NCI-H1048 (cell line): ENCODE measurements at places on chromosomes 4 and X.

- no peak for DNase-seq
These were observed 27.9 kb downstream of the NKX3-2 start for GRCh38 chr4:13516315-13516860.

- DNase-seq, result no peak
These were observed 68.3 kb upstream of the TMEM150C start for GRCh38 chr4:82630079-82630478.

DNA sequence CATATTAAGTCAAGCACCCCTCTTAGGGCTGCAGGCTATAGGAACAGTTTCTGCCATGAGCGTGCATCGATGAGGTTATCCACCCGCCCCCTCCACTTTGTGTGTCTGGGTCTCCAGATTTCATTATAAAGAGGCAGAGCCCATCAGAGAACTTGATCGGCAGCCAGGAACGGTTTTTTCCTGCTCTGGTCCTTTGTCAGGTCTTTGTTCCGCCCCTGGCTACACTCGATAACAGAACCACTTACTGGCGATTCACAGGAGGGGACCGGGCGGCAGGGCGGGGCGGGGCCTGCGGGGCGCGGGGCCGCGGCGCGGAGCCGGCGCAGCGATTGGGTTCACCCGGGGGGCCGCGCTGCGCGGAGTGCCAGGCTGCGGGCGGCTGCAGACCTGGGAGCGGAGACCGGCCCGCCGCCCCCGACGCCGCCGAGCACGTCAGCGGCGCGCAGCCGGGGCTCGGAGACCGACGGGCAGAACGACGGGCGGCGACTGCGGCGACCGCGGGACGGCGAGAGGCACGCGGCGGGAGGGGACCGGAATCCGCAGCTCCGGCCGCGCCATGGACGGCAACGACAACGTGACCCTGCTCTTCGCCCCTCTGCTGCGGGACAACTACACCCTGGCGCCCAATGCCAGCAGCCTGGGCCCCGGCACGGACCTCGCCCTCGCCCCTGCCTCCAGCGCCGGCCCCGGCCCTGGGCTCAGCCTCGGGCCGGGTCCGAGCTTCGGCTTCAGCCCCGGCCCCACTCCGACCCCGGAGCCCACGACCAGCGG, at the start of gene SLC10A4:
Gene SLC10A4, plus strand, starts transcription at position 338 of the 771 bp plus-strand sequence. Its CDS starts 219 bp downstream, at position 557.
- no peak for DNase-seq

GRCh38 chr4:63080934-63081333, 1328.3 kb downstream of the TECRL start:
- no peak for DNase-seq

DNA sequence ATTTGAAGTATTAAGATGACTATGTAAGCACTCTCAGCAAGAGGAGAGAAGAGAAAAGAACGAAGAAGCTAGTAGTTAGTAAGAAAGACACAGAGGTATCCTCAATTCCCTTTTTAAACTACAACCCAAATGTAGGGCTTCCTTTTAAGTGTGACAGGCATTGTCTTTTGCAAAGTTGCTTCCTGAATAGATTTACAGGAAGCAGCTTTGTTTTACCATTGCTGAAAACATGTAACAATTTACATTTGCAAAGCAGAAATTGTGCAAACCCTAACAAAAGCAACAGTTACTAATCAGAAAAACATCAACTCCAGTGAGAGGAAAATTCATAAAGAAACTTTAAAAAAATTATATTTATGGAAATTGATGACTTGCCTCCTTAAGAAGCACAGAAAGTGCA, 96.4 kb downstream of the FAM13A start:
- no peak for DNase-seq

DNA sequence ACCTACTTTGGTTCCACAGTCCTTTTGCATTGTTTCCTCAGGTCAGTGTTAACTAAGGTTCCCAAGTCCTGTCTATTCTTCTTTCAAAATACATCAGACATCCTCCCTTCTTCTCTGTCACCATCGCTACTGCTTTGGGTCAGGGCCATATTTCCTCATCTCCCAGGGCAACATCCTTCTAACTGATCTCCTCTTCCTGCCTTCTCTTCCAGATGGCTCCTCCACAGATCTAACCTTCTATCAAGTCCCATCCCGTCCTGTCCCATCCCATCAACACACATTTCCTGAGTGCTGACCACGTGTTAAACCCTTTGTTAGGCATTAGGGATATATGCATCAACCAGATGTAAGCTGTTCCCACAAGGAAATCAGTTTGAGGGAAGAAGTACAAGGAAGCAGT, 25.9 kb downstream of the PLAC1 start:
- DNase-seq, result no peak

- DNase-seq, result no peak
These were observed 43.6 kb downstream of the RBM47 start for GRCh38 chr4:40586034-40586433.

GRCh38 chrX:53288189-53288588, 6.8 kb upstream of the IQSEC2 start:
- DNase-seq, result no peak

GRCh38 chr4:8762356-8762755, 109.3 kb downstream of the HMX1 start:
- no peak for DNase-seq

DNA sequence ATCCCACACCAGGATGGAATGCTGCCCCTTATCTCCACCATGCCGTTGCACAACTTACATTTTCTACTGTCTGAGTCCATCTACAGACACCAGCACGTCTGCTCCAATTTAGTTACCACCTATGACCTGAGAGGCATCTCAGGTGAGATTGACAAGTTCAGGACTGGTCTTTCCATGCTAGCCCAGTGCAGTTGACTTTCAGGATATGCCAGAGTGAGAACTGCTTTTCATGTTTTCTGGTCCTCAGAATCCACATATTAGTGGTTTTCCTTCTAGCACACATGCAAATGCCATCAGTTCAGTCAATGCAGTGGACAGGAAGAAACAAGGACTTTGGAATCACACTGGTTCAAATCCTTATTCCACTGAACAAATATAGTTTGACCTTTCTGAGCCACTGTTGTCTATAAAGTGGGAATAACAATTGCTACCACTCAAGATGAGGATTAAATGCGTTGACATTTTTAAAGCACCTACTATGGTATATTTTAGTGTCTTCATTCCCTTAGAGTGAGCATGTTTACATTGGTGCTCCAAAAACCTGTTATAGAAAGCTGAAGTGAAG, 38.1 kb upstream of the ANXA3 start:
- DNase-seq, result no peak

GRCh38 chr4:183284258-183284785, 35.8 kb downstream of the CLDN22 start:
- DNase-seq, result no peak

- DNase-seq, result no peak
These were observed 46.4 kb downstream of the GPAT3 start for GRCh38 chr4:83582289-83582785.

DNA sequence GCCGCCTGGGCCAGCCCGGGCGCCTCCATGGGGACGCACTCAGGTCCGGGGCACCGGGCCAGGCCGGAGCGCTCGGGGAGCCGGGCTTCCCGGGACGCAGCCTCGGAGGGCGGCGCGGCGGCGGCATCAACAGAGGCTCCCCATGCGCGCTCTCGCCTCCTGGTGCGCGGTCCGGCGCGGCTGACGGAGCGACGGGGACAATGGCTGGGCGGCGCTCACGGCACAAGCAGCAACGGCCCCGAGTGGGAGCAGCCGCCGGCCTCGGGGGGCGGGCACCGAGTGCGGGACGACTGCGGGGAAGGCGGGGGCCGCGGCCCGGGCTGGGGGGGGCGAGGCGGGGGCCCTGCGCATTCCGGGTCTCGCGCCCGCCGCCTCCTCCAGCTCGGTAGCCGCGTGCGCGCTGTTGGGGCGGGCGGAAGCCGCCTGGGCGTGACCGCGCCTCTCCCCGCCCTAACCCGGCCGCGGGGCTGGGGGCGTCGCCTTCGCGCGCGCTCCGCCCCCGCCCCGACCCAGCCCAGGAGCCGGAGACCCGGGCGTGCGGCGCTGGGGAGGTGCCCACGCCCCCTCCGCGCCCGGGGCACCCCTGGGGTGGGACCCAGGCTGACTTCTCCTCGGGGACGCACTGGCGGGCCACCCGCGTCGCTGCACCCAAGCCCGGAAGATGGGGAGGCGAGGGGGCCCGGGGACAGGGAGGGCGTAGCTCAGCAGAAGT, at the start of gene PRKX:
Gene PRKX, minus strand, starts transcription at position 425 of the 712 bp plus-strand sequence. Its CDS starts 396 bp downstream, at position 29.
- DNase-seq, result peak; percentile 9

- DNase-seq, result no peak
These were observed 49.2 kb upstream of the TLR2 start for GRCh38 chr4:153634738-153635353.

DNA sequence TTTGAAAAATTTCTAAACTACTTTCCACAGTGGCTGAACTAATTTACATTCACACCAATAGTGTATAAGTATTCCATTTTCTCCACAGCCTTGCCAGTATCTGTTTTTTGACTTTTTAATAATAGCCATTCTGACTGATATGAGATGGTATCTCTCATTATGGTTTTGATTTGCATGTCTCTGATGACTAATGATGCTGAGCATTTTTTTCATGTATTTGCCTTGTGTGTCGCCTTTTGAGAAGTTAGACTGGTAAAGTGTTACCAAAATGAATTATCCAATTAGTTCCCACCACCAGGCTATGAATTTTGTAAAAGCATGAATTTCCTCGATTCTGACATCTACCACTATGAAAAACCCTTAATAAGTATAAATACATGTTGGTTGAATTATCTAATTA, 242.2 kb upstream of the GK2 start:
- no peak for DNase-seq

DNA sequence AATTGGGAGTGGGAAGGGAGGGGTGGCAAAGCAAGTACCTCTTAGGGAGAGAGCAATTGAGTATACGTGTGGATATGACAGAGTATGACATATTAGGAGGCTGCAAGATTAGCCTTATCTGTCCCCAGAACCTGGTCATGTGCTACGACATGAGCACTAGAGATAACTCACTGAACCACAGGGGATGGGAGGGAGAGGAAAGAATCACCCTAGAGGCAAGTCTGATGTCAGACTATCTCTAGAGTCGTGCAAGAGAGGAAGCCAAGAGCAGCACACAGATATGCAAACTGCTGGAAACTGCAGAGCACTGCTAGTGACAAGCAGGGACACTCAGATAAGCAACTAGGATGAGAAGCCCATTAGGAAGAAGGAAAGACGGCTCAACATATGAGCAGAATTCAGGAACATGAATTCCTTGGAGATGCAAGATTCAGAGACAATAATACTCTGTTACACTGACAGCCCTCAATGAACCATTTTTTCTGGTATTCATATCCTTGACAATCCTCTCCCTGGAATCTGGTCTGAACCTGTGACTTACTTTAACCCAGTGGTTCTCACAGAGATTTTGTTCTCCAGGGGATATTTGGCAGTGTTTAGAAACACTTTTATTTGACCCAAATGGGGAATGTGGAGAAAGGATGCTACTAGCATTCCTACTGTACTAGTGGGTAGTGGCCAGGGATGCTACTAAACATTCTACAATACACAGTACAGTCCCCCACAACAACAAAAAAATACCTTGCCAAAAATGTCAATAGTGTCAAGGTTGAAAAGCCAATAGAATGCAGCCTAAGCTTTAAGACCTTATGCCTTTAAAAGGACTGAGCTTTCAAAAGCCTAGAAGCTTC, 84.0 kb upstream of the BMP2K start:
- no peak for DNase-seq

- DNase-seq, result no peak
These were observed 207.3 kb upstream of the RADX start for GRCh38 chrX:106404512-106404911.

GRCh38 chrX:24268786-24269185, 45.1 kb downstream of the SUPT20HL2 start:
- DNase-seq, result no peak

GRCh38 chr4:101367201-101367600, 19.9 kb upstream of the PPP3CA start:
- DNase-seq, result no peak

DNA sequence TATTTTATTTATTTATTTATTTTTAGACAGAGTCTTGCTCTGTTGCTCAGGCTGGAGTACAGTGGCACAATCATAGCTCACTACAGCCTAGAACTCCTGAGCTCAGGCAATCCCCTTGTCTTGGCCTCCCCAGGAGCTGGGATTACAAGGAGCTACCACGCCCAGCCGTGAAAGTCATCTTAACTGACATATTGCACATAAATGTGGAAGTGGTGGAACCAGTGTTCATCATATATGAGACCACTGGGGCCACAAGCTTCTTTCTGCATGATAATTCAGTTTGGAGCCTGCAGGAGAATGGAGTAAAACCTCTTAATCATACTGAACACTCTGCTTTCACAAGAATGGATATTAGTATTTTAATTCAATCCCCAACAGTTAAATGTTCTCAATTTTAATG, 12.5 kb upstream of the CTSO start:
- no peak for DNase-seq

GRCh38 chr4:147050356-147050765, 104.7 kb upstream of the TTC29 start:
- no peak for DNase-seq

- DNase-seq, result peak; percentile 16
These were observed 24.1 kb downstream of the ZCCHC12 start for GRCh38 chrX:118847676-118848075.

DNA sequence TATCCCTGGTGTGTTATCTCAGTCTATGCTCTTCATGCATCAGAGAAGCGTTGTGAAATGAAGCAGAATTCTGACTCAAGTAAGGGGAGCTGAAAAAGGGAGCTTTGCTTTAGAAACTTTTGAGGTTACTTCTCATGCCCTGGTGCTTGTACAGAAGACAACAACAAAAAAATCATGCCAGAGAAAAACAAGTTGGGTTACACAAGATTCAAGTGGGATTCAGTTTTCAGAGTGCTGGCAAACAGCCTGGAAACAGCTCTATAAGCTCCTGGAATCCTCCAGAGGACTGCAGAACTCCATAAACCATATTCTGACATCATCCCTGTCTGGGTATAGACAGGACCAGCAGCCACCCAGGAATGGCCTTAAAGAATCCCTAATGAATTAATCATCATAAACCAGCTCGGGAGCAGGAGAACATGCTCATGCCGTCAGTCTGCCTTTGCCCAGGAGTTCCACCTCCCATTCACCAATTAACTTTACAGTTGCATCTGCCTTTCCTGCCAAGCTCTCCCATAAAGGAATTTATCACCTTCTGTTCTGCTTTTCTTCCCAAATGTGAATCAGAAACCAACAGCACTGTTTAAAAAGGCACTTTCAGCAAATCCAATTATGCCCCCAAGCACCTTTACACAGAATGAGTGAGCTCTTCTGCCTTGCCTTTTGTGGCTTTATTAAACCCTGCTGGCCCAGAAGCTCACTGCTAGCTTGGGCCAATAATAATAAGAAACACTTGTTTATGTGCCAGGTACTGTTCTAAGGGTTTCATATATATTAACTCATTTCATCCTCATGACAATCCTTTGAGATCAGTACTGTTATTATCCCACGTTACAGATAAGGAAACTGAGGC, 54.5 kb upstream of the FBXW7 start:
- no peak for DNase-seq
